ENCODE measurements at places on chromosomes 2 and 18.

DNA sequence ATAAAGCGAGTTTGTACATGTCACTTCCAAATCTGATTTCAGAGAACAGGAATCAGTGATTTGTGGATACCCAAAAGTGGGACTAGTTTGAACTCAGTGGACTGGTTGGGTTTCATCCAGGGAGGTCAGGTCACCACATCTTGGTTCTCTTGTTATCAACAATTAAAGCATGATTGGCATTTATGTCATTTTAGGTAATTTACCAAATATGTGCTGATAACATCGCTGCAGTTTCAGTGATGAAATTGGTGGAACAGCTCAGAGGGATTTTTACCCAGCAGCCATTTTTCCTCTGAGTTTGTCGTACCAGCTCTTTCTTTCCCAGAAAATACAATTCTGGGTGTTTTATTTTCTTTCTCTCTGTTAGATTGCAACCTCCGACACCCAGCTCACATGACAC is 33.4 kb downstream of the TMEM18 start:
- no peak for DNase-seq

DNA sequence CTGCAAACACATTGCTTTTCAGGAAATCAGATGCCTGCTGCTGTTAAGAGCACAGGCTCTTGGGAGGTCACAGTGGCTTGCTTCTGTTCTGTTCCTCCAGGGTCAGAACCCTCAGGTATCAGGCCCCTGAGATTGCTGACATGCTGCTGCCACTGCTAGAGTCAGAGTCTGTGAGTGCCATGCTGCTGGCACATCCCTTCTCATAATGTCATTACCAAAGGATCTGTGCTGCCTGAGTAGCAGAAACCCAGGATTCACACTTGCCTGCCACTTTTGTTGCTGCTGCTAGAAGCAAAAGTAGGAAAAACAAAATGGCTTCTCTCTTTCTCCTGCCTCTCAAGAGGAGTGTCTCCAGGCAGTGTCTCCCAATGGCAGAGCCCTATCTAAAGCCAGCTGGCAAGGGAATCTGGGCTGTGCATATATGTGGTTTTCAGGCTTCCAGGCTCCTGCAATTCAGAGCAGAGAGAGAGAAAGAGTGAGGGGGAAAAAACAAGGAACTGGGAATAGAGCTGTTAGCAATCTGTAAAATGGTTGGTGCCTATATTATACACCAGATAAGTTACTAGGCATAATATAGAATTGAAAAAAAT is 180.3 kb downstream of the MYCN start:
- DNase-seq: no peak

DNA sequence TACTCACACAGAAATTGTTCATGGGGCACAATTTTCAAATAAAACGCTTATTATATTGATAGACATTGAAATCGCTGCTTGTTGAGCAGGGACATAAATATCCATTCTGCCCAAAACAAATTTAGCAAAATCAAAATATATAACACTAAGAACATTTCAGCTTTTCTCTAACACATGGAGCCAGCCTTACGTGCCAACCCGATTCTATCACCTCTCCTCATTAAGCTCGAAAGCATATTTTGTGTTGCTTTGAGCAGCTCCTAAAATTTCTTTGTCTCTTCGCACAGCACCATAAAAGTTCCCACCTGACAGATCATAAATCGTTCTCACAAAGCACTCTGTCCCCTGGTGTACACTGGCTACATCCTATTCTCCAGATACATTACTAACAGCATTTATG is 1034.4 kb upstream of the KLHL29 start:
- DNase-seq: no peak

GRCh38 chr2:112056626-112056987 is 1.5 kb downstream of the TMEM87B start:
- DNase-seq: no peak

DNA sequence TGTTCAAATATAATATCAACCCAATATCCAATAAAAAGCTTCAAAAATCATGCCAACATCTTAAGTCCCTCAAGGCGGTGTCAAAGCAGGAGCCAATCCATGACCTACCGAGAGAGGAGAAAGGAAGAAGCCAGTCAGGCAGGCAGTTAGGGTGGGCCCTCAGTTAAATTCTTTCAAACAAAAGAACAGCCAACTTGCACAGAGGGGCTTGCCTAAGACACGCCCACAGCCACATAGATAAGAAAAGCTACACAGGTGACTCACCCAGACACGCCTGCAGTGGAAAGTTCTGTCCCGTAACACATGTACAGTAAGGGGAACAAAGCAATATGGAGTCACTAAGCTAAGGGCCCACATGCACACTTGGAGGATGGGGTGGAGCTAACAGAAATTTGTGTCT is 61.3 kb downstream of the SP110 start:
- DNase-seq: no peak

Measured in AG20443 (cell line).